ENCODE measurements at places on chromosomes 2 and 18.

DNA sequence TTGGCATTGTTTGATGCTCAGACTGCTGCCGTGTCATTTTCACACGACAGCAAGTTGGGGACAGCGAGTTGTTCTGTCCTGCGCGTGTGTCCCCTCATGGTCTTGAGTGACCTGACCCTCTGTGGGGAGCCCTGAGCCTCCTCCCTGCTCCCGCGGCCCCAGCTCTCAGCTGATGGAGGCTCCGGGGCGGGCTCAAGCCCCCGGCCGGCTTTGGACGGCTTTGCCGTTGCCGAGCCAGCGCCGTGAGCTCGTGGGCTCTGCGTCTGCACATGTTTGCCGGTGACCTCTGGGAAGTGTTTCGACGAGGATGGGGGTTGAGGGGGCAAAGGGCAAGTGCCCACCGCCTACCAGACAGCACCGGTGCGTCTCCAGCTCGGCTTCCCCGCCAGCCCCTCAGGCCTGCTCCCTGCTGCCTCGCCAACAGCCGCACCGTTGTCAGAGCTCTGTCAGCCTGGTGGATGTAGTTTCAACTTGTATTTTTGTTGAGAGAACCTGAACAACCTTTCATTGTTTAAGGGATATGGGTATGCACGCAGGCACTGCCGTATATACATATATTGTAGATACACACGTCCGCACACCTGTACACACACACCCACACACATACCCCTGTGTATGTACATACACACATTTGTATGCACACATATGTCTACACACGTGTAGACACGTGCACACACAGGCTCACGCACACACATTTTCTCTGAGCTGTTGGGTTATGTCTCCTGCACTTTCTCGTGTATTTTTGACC, 13.7 kb downstream of the PDCD1 start:
- no peak for DNase-seq

- DNase-seq = no peak
Observed at GRCh38 chr18:24627644-24628315, 167.3 kb downstream of the HRH4 start.

DNA sequence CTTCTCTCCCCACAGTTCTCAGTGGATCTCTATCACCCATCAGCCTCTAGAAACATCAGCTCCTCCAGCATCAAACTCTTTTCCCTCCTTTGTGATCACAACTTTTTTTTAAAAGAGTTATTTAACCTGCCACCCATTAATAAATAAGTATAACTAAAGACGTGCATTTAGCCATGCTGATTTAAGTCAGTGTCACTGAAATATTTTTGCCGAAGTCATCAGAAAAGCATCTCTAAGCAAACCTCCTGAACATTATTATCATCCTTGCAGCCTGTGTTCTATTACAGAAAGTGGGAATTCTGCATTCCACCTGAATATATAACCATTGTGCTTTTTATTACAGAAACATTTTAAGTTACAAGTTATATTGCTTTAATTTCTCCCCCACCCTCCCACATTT, 106.2 kb upstream of the ARHGAP28 start:
- DNase-seq = no peak

GRCh38 chr2:164696634-164697033, 75.4 kb upstream of the GRB14 start:
- DNase-seq = no peak

- DNase-seq = peak; percentile 95
Observed at GRCh38 chr2:122737429-122738077, 982.1 kb downstream of the TSN start.

- DNase-seq = no peak
Observed at GRCh38 chr18:63307551-63308200, 11.9 kb downstream of the BCL2 start.

DNA sequence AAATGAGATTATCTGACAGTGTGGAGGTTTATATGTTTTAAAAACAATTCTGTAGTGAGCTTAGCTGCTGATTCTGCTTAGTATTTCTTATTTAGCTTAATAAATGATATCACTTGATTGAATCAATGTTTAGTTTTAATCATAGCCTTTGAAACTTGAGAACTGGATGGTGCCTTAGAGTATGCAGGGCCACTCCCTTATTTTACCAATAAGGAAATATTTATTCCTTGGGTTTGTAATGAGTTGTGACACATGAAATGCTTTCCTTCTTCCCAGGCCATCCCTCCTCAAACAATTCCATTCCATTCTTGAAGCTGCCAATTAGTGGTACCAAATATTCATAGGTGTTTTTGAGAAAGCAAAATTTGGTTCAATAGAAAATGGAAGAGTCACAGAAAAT, 183.8 kb upstream of the DCC start:
- DNase-seq = no peak

DNA sequence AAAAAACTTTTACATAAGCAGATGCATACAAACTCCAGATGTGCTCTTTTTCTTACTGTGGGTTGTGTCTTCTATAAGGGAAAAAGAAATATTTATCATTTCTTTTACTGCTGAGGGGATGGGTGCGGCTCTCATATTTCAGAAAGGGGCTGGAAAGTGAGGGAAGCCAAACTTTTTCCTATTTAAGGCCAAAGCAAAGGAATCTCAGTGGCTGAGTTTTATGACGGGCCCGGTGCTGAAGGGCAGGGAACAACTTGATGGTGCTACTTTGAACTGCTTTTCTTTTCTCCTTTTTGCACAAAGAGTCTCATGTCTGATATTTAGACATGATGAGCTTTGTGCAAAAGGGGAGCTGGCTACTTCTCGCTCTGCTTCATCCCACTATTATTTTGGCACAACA, at the start of gene COL3A1:
Gene COL3A1, plus strand, starts transcription at position 210 of the 400 bp plus-strand sequence. Its CDS starts 117 bp downstream, at position 327.
- DNase-seq = no peak

GRCh38 chr18:13394801-13395200, 176.2 kb downstream of the LDLRAD4 start:
- no peak for DNase-seq

GRCh38 chr2:133953524-133953923, 300.3 kb upstream of the MGAT5 start:
- DNase-seq = no peak

DNA sequence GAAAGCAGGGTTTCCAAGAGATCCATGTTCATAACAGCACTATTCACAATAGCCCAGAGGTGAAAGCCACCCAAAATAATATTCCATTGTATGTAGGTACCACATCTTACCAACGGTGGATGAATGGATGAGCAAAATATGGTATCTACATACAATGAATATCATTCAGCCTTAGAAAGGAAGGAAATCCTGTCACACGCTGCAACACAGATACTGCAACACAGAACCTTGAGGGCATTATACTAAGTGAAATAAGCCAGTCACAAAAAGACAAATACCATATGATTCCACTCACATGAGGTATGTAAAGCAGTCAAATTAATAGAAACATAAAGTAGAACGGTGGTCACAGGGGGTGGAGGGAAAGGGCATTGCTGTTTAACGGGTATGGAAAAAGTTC, 155.7 kb downstream of the DTNB start:
- no peak for DNase-seq

DNA sequence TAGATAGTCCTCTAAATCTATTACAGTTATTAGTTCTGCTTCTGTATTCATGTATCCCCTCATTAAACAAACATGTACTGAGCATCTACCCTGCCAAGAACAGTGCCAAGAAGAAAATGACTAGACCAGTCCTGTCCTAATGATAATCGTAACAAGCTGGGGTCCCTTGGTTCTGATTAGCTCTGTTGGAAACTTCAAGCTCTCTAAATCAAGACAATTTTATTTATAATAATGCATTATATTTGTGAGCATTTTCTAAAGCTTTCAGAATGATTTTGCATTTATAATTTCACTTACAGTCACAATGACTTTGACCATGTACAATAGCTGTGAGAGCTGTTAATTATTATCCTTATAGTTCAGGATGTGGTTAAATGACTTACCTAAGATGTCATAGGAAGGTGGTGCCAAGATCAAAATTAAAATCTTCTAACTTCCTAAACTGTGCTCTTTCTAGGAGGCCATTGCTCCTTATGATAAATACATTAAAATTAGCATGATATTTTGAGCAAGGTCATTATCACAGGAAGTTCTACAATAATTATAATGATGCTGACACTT, 336.5 kb upstream of the SLC39A10 start:
- DNase-seq = no peak

DNA sequence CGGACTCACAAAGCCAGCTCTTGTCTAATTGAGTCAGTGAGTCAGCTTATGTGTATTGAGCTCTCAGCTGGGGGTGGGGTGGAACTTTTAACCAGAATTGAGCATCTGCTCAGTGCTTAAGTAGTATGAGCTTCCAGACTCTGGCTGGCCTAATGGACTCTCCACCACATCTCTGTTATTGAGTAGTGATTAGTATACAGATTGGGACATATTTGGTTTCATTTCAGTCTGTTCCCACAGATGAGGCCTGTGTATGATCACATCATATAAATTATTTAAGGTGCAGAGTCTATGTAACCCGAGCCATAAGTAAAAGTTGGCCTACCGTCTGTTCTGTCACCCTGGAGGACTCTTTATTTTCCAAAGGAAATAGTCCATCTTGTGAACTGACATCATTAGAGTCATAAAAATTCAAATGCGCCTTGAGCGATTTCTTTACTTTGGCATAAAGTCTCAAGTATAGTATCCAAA, 152.1 kb downstream of the THSD7B start:
- DNase-seq = no peak

DNA sequence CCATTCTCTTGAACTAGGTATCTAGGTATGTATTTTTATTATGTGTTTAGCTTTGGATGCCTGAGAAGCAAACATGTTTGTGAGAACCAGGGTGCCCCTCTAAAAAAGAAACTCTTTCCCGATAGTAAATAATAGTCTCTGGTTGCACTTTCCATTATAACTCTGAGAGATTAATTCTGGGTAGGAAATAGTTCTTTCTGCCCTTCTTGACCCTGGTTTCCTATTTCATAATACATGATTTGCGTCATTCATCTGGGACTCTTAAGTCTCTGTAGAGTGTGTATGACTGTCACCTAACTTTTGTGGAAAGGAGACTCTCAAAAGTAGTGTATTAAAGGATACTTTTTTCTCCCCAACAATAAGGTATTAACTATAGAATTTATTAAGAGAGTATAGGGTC, 31.5 kb downstream of the ACSL3 start:
- DNase-seq = peak; percentile 71

DNA sequence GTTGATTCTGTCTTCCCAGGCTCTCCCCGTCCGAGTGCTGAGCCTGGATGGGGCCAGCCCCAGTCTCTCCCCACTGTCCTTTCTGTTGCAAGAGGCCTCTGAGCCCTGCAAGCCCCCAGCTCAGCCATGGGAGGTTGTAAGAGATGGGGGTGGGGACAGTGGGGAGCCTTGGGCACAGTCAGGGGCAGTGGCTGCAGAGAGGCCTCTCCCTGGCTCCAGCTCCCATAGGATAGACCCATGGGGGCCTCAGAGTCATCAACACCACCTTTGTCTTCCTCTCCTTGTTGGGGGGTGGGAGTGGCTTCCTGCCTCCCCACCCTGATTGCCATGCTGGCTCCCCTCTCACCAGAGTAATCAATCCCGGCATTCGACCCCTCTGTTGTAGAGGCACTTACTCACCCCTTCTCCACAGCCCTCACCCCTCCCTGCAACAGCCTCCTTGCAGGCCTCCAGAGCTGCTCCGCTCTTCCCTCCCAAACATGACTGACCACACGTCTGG, 37.5 kb upstream of the NPAS2 start:
- no peak for DNase-seq

DNA sequence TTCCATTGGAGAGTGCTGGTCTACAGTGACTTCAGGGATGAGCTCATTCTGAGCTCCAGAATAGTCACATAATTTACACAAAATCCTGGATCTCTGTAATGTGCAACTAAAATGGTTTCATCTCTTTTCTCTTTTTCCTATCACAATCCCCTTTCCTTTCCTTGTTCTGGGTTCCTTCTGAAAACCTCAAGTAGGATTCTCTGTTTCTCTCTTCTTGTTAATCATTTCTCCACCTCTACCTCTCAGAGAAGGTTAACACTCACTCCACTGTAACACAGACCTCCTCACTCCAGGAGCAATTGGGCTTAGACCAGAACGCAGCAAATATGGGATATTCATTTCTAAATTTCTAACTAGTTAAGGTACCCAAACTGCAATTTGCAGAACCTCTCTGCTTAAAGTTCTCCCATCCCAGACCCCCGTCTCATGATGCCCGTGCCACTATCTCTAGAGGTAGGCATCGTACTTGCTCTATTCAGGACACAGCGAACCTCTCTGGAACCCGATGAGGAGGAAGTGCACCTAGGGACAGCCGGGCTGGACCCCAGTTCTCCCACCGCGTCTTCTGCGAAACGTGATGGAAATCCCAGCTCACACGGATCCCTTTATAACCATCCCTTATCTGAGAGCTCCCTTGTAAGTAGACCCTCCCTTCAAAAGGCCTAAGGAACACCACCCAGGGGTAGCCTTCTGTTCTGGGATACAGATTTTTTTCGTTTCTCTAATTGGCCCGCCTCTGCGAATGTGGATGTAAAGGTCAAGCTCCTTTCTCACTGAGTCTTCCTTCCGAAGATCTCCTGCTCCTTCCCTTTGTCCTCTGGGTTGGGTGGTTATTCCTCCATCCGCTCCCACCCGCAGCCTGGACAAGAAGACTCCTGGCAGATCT, 1.3 kb downstream of the FOXI3 start:
- DNase-seq = no peak

- DNase-seq = no peak
Observed at GRCh38 chr18:65750389-65751154, at the start of gene CDH7. Gene CDH7 (plus strand): TSS chr18:65751012. CDS start chr18:65762843, 11,831 bp downstream.

DNA sequence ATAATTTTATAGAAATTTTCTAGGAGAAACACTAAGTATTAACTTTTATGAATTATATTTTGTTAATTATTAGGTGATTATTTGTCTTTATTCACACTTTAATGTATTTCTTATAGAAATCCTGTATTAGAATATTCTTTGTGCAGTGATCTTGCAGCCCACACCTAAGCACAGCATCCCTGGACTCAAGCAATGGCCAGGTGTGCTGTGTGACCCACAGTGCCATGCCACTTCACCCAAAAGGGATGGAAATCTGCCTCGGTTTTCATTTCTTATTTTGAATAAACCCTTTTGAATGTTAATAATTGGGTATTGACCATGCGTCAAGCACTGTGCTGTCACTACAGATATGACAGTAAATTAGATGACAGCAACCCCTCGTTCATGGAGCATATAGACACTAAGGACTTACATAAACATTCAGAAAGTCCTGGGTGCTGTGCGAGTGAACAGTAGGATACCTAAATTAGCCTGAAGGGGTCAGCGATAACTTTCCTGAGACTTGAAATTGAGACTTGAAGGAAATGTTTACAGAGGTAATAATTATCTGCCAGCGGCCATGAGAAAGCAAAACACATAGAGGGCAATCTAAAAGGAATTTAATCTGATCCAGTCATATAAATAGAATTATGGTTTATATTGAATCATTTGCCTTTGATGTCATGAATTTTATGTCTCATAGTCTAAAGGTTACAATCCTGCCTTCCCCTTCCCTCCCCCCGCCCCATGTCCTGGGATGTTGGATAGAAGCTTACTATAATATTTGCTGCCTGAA, 52.7 kb upstream of the CALCRL start:
- no peak for DNase-seq
